ENCODE measurements at places on chromosomes 2 and 18.

DNA sequence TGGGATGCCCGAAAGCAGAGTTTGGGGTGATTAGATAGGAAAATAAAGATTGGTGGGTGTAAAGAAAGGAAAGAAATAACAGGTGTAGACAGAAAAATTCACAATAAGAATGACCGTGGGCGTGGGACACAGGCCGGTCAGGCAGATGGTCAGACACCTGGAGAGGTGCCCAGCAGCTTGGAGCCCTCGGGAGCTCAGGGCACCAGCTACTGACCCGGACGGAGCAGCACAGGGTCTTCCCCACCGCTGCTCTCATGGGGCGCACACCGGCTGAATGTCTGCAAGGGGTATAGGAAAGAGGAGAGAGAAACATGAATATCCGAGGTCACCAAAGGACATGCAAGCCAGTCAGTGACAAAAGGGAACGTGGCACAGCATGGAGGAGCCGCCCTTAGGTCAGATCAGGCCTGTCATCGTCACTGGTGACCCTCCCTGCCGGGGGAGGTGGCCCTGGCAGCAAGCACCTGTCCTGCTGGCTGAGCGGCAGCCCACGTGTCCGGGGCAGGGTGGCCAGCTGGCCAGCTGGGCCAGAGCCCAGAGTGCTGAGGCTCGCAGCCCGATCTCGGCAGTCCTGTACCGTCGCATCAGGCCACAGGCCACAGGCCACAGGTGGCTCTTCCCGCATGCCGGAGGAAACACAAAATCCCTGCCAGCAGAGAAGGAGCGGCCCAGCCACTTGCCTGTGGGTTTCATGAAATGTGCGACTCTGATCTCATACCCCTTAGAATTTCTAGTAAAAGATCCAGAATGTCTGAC, 112.0 kb upstream of the NDUFV2 start:
- DNase-seq = no peak

DNA sequence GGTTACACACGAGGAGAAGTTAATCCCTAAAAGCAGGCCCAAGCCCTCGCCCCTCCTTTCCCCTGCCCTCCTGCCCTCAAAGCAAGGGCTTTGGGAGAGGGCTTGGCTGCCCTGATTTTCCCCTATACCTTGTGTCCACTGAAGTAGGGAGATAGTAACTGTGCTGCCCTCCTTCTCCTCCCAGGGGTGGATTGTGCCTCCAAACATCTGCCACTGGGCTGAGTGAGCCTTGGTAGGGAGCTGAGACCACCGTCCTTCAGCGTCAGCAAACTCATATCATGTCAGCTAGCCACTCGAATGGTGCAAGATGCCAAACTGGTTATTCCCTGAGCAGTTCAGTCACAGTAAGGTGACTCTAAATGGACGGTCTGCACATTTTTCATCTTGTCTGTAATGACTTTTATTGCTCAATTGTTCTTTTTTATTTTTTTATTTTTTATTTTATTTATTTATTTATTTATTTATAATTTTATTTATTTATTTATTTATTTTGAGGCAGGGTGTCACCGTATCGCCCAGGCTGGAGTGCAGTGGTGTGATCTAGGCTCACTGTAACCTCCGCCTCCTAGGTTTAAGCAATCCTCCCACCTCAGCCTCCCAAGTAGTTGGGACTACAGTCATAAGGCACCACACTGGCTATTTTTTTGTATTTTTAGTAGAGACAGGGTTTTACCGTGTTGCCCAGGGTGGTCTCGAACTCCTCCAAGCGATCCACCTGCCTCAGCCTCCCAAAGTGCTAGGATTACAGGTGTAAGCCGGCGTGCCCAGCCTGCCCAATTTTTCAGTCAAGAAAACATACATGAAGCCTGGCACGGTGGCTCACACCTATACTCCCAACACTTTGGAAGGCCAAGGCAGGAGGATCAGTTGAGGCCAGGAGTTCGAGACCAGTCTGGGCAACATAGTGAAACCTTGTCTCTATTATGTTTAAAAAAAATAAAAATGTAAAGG, 8.7 kb downstream of the PCBP1 start:
- DNase-seq = no peak

GRCh38 chr2:52520644-52521043, 1247.0 kb upstream of the CHAC2 start:
- DNase-seq = no peak

- no peak for DNase-seq
These were observed 40.2 kb upstream of the VRK2 start for GRCh38 chr2:58006256-58006951.

DNA sequence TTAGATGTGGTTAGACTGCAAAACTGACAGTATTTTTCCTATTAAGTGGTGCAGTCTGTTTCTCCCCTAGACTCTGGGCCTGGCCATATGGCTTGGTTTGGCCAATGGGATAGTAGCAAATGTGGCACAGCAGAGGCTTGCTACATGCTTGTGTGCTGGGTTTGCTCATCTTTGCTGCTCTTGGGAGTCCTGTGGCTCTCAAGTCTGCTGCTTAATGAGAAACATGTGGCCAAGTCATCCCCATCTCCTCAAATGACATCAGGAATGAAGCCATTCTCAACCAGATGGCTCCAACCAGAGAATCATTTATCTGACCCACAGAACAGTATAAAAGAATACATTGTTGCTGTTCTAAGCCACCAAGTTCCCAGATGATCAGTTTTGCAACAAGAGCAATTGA, 57.1 kb upstream of the PAX3 start:
- no peak for DNase-seq

DNA sequence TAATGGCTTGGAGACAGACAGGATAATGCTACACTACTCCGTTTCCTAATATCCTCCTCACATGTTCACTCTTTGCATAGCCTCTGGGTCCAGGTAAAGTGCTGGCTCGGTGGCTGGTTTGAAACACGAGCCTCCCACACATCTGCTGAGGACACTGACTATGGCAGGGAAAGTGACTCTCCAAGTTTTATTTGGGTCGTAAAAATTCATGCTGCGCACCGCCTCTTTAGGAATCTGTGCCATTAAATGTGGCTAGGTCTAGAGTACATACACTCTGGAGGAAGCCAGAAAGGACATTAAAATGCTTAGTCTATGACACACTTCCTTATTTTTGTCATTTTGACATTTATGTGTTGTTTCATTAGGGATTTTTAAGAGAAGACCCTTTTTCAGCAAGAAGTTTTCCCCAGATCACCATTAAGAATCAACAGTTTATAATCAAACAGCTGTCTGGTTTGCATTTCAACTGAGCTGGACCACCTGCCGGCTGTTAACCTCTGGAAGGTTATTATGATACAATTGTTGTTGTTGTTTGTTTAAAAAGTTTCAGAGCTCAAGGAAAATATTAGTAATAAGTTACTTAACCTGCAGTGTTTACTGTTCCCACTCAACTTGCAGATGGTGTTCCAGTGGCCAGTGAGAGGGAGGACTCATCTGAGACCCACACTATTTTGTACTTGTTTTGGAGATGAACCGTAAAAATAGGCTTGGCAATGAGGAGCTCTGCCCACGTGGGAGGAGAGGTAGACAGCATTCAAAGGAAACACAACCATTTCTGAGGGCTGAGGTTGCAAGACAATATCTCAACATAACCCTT, 443.3 kb upstream of the MEIS1 start:
- DNase-seq = no peak

GRCh38 chr2:82790206-82791021, 1668.7 kb downstream of the SUCLG1 start:
- DNase-seq = no peak

GRCh38 chr2:135791418-135792190, 45.4 kb downstream of the LCT start:
- no peak for DNase-seq

DNA sequence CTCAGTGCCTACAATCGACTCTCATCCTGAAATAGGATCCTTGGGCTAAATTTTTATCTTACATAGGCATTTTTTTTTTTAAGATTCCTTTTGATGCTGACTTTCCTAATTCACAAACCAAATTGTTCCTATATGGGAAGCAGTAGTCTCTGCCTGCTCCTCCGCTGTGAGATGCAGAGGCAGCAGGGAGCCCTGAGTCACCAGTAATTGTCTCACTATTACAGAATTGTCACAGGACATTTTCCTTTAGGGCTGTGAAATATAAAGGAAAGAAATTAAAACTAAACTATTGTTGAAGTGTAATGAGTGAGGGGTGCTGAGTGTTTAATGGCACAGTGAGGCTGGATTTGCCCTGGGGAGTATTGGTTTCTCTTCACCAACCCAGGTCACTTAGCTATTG, 63.8 kb downstream of the MYO3B start:
- DNase-seq = no peak

DNA sequence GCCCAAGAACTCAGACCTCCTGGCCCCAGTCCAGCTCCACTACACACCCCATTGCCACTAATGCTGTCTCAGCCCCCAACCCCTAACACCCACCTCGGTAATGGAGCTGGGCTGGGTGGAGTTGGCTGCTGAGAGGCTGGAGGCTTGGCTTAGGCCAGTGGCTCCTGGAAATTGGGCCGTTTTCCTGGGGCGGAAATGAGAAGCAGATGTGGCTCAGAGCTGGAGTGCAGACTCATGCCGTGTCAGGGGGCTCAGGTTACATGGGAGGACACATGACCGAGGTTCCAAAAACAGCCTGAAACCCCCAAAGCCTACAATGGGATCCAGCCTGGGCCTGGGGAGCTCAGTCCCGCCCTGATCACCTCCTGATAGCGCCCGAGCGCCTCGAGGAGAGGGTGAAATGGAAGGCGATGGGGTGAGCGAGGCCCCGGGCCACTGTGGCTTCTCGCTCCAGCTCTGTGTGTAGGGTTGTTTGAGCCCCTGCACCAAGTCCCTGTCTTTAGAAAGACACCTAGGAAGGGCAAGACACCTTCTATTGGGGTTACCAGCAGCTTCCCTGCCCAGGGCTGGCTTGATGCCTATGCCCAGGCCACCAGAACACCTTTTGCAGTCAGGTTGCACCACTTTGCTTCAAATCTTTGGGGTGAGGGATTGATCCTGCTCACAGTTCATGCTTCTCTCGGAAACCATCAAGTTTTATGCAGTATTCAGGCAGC, 175.7 kb upstream of the HAAO start:
- DNase-seq = no peak

- DNase-seq = no peak
These were observed 123.4 kb downstream of the VAPA start for GRCh38 chr18:10037181-10037580.

DNA sequence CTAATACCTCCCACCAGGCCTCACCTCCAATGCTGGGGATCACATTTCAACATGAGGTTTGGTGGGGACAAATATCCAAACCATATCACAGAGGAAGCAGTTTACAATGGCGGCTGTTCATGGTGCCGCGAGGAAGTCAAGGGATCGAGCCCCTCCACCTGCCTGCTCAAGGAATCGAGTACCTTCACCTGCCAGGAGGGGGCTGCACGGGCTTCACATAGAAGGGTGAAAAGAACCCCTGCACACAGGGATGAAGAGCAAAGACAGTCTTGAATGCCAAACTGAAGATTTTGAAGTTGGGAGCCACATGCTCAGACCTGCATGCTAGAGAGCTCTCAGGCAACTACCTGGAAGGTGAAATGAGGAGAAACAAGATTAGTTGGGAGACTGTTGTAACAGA, 110.3 kb downstream of the KCNF1 start:
- no peak for DNase-seq

GRCh38 chr2:112339986-112340385, 64.6 kb downstream of the ZC3H6 start:
- DNase-seq = no peak

DNA sequence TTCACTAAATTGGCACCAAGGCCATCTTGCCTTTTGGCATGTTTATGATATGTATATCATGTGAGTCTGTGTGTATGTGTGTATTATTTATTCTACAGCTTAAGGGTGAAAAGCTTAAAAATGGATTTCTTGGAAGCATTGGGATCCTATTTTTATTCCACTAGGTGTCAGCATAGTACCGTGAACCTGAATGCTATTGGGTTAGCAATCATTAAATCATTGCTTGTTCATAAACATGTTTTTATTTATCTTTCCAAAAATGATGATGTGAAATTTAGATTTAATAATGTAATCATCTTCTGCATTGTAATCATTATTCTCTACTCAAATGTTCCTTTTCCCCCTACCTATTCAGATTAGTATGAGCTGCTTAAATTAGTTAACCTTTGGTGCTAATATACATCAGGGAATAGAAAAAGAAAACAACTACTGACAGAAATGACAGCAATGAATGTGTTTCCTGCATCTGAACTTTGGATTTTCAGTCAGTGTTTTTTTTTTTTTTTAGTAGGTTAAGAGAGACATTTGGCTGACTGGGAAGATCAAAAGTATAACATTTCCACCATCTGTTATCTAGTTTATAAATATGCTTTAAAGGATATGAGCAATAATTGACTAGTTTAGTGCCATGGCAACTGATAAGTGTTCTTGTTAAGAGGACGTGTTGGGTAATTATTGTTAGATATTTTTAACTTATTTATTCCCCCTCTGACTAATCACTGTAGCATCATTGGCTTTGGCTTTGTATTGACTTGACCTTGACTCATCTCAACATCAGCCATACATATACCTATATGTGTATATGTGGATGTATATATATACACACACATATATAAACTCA, 14.1 kb upstream of the ZSWIM2 start:
- no peak for DNase-seq

GRCh38 chr2:126536605-126537200, 119.3 kb upstream of the GYPC start:
- no peak for DNase-seq

DNA sequence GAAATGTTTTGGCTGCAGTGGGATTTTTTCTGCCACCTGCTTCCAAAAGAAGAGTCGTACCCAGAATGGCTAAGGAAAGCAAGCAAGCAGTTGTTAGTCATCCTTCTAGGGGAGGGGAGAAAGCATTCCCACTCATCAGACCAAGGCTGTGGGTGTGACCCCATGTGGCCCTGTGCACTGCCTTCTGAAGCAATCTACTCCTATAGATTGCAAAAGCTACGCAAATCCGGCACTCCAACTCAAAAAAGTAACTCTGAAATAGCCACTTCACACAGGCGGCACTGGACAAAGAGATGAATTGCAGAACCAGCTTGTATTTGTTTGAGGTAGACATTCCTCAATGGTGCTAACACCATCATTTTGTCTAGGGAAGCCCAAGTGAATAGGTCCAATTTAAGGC, 44.3 kb downstream of the ST3GAL5 start:
- no peak for DNase-seq

DNA sequence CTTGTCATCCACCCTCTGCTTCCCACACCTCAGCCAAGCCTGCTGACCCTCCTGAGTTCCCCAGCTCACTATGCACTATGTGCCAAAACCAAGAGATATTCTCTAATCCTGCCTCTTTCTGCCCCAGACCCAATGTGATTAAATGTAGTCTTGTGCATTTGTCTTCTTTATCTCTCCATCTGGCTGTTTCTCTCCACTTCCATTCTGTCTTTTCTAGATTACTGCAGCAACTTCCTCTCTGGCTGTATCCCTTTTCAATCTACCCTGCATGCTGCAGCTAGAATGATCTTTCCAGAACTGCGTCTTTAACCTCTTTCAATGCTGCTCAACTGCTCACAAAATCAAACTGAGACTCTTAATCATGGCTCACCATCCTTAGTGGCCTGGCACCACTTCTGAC, 164.1 kb downstream of the GALNT14 start:
- DNase-seq = no peak
